Activated effector memory CD4-positive, alpha-beta T cell treated with Interleukin-2 at 50 U/mL for 16 hours (primary cell): ENCODE measurements at places on chromosomes 12 and 14.

GRCh38 chr14:33564774-33565630, 385.9 kb downstream of the EGLN3 start:
- DNase-seq: no peak

DNA sequence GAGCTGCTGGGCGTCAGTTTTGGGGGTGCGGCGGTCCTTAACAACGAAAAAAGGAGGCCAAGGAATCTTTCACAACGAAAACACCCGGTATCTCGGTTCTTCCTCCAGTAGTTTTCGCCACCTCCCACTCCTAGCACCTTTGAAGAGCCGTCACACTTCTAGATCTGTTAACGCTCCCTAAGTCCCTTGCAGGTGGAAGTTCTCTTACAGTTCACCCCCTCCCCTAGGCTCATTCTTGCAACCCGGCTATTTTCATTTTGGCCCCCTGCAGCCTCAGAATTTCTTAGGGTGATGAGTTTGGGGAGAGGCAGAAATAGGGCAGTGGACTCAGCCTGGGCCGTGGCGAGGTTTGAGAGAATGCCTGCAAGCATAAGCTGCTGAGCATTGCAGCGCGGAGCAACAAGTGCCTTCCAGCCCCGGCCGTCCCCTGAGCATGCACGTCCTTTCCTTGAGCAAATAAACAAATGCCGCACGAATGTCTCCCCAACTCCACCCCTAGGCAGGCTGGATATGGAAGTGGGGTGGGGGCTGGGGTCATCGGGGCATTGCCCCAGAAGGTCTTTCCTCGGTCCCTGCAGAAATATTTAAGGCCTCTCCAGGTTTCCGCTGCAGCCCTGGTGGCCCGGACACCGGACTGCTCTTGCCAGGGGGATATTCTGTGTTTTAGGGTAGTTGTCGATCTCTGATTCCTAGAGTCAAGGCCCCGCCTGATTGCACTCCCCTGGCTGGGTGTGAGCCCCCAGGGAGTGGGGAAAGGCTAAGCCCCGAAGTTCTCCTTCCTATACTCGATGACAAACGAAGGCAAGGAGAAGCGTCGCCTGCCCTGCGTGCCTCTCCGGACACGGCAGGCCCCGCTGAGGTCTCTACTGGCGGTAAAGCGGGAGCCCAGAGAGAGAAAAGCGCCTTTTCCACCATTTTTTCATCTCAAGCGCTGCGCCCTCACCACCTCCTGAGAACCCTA, 1.6 kb downstream of the RFX4 start:
- no peak for DNase-seq

- DNase-seq: no peak
Observed at GRCh38 chr14:104557766-104558165, 21.8 kb upstream of the C14orf180 start.

- DNase-seq: no peak
Observed at GRCh38 chr12:21478756-21479455, 22.5 kb downstream of the RECQL start.

GRCh38 chr14:94127330-94127729, 2.1 kb downstream of the IFI27L2 start:
- no peak for DNase-seq

DNA sequence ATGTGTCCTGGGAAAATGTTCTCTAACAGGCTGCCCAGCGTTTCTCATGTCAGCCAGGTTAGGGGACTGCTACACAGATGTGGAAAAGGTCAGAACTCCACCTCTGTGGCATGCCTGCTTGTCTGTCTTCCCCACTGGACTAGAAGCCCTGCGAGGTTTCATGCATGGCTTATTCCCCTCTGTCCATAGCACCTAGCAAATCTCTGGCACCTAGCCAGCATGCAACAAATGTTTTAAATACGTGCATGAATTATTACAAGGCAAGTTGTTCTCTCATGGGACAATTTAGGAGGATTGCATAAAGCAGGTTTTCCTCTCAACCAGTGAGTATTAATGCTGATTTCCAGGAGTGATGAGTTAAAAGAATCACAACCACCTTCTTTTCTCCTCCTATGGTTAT, 21.4 kb upstream of the KCNK13 start:
- no peak for DNase-seq

GRCh38 chr12:103956509-103957027, 9.1 kb upstream of the TDG start:
- DNase-seq: no peak

DNA sequence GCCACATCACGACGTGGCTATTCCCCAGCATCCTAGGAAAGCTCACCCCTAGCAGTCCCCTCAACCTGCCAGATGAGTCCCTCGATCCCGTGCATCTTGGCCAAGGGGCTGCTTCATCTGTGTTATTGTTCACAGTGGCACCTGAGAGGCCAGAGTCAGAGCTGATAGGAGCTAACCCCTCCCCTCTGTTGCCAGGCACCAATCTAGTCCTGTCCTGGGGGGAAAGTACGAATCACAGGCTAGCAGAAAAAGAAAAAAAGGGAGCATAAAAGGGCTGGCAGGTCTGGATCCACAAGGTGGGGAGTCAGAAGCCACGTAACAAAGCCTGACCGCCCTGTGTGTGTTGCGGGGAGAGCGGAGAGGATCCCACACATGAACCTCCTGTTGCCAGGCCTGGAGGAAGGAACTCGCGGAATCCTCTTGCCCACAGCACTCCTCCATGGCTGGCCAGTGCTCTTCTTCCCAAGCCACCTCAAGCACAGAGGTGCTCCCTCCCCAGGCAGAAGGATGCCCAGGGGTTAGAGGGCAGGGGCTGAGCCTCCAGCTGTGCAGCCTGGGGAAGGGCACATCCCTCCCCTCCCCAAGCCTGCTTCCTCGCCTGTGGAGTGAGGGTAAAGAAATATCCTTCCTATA, 91.8 kb downstream of the ITPK1 start:
- DNase-seq: no peak

GRCh38 chr12:112595410-112595809, 176.7 kb downstream of the PTPN11 start:
- no peak for DNase-seq

- DNase-seq: no peak
Observed at GRCh38 chr12:11623382-11623781, 26.1 kb upstream of the ETV6 start.

GRCh38 chr12:32997471-32997870, 100.9 kb upstream of the PKP2 start:
- no peak for DNase-seq

GRCh38 chr12:74321381-74321780, 216.3 kb upstream of the ATXN7L3B start:
- no peak for DNase-seq

DNA sequence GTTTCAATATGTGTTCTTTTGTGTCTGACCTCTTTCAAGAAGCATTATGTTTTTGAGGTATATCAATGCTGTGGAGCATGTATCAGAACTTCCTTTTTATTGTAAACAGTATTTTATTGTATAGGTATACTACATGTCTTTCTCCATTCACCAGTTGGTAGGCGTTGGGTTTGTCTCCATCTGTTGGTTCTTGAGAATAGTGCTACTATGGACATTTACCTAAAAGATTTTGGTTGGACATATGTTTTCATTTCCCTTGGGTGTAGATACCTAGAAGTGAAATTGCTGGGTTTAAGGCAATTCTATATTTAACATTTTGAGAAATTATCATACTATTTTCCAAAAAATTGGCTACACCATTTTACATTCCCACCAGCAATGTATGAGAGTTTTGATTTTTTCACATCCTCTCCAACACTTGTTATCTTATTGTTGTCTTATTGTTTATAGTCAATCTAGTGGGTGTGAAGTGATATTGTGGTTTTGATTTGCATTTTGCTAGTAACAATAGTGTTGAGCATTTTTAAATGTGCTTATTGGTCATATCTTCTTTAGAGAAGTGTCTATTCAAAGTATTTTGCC, 409.2 kb downstream of the IPO8 start:
- no peak for DNase-seq

GRCh38 chr14:54446161-54446693, 5.1 kb upstream of the CNIH1 start:
- DNase-seq: no peak

DNA sequence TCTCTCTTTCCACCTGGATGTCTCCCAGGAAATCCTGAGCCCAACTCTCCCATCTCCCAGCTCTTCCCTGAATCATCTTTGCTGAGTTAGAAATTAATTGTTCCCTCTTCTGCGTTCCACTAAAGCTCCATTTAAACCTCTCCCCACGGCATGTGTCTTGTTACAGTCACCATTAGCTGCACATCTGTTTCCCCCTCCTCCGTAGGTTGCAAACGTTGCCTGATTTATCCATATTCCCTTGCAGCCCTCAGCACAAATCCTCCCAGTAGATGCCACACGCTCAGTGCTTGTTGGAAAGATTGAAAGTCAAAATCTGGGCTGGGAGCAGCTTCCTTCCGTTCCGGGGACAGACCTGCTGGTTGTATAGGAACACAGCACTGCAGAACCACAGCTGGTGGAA, 90.4 kb downstream of the SLC24A4 start:
- DNase-seq: no peak

DNA sequence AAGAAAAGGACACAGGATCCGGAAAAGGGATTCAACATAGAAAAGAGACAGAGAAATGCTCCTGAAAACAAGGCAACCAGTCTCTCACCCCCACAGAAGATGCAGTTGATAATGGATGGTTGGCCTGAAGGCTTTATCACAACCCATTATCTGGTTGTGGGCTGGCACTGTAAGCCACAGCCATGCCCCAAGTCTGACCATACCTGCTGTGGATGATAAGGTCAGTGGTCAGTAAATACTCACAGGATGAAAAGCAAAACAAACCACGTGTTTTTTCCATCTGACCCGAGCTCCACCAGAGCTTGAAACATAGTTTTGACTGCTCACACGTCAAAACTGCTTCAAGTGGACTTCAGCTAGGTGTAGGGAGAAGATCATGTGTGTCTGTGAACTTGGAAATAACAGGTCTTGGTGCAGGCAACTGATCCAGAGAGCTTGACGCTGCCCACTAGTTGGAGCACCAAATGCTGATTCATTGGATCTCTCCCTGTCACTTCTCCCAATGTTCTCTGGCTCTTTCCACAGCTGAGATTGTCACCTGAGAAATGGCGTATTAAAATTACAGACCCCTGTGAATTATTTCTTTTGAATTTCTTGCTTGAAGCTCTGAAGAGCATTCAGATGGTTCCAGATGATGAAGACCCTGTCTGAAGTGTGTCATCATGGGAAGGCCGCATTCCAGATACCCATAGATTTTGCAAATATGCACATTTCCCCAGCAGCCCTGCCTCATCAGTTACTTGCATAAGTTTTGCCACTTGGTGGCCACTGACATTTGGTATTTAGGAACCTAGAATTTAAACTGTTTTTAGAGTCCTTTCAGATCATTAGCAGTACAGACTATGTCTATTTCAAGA, 8.5 kb downstream of the TMEM233 start:
- DNase-seq: no peak

- DNase-seq: peak; percentile 82
Observed at GRCh38 chr14:104393898-104394381, 185.6 kb upstream of the C14orf180 start.

DNA sequence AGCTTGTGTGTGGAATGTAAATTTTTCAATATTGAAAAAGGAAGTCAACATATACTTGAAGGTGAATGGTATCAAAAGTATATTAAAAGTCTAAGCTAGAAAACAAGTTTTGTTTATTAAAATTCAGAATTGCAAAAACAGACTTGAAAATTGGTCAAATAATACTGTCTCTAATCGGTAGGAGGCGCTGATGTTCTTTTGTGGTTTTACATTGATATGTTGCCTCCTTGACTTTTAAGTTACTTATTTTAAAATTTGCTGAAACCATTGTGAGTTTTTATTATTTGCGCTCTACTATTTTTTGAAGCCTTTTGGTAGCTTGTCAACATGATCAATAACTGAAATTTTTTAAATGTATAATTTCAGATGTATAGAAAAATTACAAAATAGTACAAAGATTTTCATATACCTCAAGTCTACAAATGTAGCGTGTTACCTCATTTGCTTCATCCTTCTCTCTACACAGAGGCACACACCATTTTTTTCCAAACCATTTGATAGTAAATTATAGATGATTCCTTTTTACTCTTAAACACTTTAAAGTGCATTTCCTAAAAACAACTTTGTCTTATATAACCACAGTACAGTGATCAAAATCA, 6.9 kb downstream of the RTRAF start:
- no peak for DNase-seq

DNA sequence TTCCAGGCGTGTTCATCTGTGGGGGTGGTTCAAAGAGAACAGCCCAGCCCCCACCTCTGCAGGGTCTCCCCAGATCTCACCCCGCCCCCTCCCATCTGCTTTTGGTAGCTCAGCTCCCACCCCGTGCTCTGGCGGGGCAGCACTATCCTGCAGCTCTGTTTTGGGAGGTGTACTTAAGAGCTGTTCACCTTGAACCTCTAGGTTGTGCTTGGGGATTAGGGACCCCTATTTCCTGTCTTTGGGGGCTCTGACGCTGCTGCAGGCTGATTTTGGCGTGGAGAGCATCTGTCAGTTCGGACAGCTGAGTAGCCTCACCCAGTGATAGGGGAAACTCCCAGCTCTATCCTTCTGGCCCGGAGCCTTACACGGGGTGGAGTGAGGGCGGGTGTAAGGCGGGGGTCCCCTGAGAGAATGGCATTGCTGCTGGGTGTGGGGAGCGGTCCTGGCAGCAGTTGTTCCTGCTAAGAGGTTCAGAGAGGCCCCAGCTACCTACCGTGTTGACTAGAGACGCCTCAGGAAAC, 765 bp downstream of the TMEM120B start:
- no peak for DNase-seq

- DNase-seq: no peak
Observed at GRCh38 chr12:2277492-2278155, 224.8 kb downstream of the CACNA1C start.

DNA sequence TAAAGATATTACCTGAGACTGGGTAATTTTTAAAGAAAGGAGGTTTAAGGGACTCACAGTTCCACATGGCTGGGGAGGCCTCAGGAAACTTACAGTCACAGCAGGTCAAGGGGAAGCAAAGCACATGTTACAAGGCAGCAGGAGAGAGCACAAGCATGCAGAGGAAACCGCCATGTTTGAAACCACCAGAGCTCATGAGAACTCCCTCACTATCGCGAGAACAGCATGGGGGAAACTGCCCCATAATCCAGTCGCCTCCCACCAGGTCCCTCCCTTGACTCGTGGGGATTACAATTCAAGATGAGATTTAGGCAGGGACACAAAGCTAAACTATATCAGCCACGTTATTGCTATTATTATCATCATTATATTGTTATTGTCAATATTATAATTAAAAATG, 138.7 kb downstream of the RIMBP2 start:
- DNase-seq: no peak

DNA sequence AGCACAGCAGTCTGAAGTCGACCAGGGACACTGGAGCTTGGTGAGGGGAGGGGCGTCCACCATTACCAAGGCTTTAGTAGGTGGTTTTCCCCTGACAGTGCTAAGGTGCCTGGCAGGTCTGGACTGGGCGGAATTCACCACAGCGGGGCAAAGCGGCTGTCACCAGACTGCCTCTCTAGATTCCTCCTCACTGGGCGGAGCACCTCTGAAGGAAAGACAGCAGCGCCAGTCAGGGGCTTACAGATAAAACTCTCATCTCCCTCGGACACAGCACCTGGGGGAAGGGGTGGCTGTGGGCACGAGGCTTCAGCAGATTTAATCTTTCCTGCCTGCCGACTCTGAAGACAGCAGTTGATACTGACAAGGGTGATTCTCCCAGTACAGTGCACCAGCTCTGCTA, 39.1 kb downstream of the DDHD1 start:
- DNase-seq: no peak

GRCh38 chr12:39722504-39722903, 102.9 kb upstream of the ABCD2 start:
- DNase-seq: no peak

GRCh38 chr12:17342381-17342961, 736.5 kb upstream of the LMO3 start:
- DNase-seq: no peak
